Endothelial cell (in vitro differentiated cells): ENCODE measurements at places on chromosomes 7 and 10.
A peak's percentile ranks its signal among the peaks of the same experiment; 100 is the strongest.

- DNase-seq: no peak
These were observed 78.7 kb downstream of the CLEC2L start for GRCh38 chr7:139602143-139602722.

DNA sequence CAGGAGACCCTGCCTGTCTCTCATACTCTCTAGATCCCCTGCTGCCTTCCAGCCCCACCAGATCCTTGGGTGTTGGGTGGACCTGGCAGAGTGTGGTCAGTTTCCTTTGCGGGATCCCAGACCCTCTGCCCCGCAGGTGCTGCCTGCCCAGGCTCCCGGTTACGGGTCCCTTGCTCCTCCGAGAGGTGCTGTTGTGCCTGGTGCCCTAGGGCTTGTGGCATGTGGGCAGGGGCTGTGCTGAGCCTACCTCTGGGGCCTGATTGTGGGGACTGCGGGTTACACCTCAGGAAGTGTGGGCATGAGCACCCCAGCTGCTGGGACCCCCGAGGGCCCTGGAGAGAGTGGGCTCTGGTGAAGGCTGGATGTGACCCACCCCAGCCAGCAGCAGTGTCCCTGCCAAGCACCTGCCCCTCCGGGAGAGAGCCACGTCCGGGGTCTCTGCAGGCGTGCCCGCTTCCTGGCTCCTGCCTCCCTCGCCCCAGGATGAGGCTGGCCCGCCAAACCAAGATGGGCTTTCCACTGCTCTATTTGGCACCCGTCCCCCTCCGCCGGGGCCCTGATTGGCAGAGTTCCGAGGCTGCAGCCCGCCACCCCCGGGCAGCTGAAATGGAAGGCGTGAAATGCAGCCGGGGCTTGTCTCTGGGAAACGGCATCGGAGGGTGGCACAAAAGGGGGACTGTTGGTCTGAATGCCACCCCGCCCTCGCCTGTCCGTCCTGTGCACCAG, 17.0 kb downstream of the CLIP2 start:
- DNase-seq: no peak

DNA sequence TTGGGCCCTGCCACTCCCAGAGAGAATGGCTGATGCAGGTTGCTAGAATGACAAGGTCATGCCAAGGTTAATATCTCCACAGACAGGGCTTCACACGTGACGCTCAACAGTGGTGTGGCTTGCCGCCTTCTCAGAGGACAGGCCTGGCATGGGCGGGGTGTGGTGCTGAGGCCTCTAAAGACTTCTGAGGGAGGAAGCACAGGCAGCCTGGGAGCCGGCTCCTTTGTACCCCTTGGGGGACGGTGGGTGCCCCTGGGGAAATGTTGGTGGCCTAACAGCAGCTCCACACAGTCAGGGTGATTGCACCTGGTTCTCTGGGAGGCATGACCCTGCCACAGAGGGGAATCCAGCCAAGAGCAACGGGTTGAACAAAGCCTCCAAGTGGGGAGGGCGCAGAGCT, 115.1 kb downstream of the PKD1L1 start:
- DNase-seq: no peak

DNA sequence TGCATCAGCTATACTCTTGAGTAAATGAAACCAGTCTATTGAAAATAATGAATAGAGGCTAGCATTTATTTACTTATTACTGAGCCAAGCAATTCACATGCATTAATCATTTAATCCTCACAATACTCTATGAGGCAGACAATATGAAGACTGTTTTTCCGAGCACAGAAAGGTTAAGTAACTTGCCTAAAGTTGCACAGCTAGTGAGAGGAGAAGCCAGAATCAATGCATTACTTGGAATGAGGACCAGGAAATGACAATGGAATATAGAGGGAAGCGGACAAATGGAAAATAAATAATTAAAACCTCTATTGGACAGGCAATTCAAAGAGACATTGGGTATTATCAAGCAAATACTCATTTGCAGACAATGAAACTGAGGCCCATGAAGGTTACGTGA, 207.6 kb upstream of the PRKCQ start:
- DNase-seq: no peak

DNA sequence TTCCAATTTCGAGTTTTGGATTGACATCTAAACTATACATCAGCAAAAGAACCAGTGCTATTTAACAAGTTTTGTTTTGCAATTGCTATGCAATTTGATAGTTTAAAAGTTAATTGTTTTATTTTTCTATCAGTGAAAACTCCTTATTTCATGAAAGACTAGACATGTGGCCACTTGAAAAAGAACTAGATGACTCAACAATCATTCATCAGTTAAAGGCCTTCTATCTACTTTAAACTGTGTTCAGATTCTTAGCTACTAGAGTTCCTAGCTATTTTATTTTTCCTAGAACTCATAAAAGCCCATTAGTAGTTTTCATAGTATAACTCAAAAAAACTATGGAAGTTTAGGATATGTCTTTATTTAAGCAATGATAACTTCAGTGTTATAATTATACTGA, 104.6 kb upstream of the LSM8 start:
- no peak for DNase-seq

- DNase-seq: no peak
These were observed 415.6 kb upstream of the NPVF start for GRCh38 chr7:25643770-25644394.

DNA sequence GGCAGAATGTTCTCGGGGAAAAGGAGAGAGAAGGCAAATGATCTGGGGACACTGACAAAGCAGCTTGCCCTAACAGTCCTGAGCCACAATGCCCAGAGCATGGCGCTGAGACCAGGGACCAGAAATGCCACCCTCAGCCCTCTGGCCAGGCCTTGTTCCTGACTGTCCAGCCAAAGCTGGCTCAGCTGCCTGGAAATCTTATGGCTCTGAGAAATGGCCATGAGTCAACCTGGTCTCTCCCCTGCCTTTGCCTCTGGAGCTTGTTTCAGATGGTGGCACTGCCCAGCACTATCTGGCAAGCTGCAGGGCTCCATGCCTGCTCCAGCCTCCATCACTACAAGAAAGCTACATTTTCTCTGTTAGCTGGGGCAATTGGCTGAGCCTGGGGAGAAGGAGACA, 90.5 kb upstream of the PLXNA4 start:
- no peak for DNase-seq

GRCh38 chr7:65216469-65216868, 157.2 kb upstream of the ZNF92 start:
- peak; percentile 64 for DNase-seq

DNA sequence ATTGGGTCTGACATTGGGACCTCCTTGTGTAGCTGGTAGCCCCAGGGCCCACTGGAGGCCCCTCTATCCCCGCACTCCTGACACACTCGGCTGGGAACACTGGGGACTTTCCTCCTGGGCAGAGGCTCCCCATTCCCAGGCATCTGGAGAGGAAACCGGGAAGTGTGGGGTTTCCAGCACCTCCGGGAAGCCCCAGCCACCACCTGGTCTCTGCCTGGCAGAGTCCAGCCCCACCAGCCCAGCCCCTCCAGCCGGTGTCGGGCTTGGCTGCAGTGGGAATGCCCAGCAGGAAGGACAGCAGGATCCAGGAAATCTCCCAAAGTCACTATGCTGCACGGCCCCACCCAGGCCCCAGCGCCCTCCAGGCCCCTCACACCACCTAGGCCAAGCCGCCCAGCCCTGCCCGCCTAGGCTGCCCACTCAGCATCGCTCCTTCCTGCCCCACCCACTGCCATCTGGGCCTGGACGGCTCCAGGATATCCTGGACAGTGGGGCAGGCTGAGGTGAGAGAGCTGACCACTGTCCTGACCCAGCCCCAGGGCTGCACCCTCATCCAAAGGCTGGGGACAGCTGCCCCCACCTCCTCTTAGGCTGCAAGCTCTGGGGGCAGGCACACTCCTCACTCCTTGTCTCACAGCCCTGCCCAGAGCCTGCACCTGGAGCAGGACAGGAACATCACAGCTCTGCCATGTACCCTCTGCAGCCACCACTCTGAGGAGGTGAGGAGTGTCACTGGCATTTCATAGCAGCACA, 11.8 kb downstream of the RASGEF1A start:
- DNase-seq: no peak

- DNase-seq: no peak
These were observed 274.7 kb upstream of the FZD8 start for GRCh38 chr10:35916791-35917190.

- no peak for DNase-seq
These were observed 154.8 kb downstream of the ADAM12 start for GRCh38 chr10:126233182-126234148.

DNA sequence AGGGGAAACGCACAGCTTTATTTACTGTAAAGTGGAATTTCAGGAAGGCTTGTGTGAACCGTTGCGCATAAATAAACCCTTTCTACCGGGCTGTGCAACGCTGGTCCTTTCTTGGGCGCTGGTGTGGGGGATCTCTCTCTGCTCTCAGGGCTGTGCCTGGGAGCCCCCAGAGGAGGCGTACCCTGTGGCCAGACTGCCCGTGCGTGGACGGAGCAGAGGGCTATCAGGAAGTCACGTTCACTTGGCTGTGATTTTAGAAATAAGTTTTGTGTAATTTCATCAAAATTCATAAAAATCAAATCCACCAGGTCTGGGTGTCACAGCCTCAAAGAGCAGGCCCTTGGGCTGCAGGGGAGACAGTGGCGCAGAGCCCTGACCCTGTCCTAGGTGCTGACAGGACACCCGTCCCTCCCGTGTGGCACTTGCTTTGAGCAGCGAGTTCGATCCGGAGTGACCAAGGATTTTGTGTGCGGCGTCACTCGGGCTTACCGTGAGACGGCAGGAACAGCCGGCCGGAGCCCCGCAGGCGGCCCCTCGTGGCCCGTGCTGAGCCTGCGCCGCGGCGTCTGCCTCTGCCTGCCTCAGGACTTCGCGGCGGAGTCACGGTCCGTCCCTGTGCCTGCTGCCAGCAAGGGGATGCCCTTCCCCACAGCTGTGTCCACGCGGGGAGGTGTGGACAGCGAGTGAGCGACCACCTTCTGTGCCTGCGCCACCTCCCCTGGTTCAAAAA, 20.2 kb downstream of the GET4 start:
- no peak for DNase-seq
